Activated naive CD8-positive, alpha-beta T cell treated with anti-CD3 and anti-CD28 coated beads, Interleukin-2, amount 50 U/mL, for 24 hours (primary cell): ENCODE measurements at places on chromosomes 1 and 21.

- no peak for DNase-seq
These were observed 207.2 kb upstream of the NFIA start for GRCh38 chr1:60875138-60875537.

GRCh38 chr1:4344065-4344732 lies 310.2 kb upstream of the AJAP1 start:
- no peak for DNase-seq

DNA sequence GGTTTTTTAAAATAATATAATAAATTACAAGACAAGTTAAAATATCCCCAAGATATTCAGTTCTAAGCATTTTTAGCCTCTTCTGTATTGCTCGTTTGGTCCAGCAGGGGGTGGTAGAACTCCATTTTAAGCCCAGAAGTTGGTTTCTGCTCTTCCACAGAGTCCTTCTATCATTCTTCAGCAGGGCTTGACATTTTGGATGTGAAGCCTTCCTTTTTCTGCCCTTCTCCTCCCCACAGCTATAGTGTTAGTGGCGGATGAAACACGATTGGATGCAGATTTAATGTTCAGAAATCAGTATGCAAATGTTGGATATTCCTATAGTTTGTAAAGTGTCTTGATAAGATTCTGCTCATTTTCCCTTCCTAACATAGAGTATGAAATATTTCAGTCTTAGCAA lies 1.4 kb downstream of the NCAM2 start:
- DNase-seq: peak; percentile 13

DNA sequence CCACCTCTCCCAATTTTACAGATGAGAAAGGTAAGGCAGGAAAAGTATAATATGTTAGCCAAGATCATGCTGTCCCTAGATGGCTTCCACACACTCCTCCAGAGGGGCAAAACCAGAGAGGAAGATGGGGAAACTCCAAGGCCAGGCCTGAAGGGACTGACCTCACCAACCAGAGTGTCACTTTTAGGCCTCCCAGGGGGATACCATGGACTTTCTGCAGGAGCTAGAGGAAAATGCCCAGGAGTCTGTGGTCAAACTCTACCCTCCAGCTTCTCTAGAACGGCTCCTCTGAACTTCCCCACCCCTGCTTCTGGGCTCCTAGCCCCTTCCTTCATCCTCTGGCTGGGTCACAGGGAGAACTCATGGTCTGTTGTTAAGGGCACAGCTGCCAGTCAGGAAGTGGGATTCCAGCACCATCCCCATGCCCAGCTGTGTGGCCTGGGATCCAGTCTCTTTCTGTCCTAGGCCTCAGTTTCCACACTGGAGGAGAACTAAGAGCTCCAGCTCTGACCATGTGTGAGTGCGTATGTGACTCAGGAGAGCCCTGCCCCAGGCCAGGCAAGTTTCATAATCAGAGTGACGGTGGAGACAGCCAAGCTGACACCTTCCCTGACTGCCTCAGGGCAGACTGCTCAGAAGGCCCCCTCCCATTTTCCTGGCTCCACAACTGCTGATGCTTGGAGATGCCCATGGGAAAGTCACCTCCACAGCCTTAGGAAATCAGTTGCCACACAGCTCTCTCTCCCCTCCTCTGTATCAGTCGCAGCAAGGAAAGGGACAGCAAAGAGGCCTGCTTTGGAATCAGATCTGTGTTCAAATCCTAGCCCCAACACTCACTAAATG lies 1.9 kb downstream of the IGSF8 start:
- no peak for DNase-seq

GRCh38 chr21:44067011-44067839 lies 40.0 kb upstream of the PWP2 start:
- no peak for DNase-seq

GRCh38 chr1:51472359-51472758 lies 46.7 kb downstream of the EPS15 start:
- DNase-seq: no peak

- DNase-seq: no peak
These were observed 7.0 kb downstream of the GPA33 start for GRCh38 chr1:167083066-167083665.

- DNase-seq: no peak
These were observed 30.2 kb downstream of the AMY1C start for GRCh38 chr1:103779932-103780331.

DNA sequence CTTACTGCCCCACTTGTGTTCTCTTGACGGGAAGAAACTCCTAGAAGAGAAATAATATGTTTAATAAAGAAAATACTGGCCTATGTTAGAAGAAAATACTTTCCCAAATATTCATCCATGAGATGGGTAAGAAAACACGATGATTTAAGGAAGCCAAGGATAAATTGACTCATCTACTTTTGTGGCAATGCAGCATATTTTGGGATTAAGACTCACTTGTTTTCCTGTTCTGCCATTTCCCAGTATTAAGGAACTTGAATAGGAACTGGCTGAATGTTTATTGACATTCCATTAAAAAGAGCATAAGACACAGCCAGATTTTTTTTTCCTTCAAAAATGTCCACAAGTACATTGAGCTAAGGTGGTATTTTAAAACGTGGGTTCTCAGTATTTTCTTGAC lies 10.9 kb upstream of the ADAMTS5 start:
- no peak for DNase-seq

DNA sequence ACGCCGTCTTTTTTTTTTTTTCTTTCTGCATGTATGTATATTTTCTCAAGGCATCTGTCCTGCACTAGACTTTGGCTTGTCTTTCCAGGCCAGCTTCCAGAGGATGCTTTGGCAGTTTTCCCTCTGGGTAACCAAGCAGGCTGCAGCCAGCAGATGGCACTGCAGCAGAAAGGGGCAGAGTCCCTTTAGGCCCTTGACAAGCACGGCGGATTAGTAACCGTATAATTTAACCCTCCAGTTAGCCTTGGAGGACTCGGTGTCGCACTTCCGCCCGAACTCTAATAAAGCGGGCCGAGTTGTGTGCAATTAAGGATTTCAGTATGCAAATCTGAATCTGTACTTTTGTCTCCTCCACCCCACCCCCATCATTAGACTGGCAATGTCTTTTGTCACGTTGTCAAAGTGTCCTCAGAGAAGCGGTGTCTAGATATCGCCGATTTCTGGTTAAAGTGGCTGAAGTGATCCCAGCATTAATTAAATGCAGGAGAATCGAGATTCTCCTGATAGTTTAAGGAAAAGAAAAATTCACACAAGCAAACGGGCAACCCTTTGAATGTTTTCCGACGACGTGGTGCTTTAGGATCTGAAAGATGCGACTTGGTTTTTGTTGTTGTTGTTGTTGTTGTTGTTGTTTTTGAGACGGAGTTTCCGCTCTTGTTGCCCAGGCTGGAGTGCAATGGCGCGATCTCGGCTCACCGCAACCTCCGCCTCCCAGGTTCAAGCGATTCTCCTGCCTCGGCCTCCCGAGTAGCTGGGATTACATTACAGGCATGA lies 1.1 kb upstream of the TMEM167B start:
- DNase-seq: peak; percentile 51

DNA sequence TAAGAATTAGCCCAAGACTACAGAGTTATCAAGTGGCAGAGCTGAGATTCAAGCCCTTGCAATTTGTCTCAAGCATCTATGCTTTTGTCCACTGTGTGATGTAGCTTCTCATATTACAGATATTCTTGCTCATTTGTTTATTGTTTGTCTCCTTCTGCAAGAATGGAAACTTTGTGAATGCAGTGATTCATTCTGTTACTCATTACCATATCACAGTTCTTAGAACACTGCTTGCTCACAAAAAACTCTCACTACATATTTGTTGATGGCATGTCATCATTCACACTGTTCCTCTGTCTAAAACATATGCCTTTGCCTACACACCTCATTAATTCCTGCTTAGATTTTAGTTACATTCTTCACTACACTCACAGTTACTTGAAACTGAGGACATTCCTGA lies 1198.9 kb downstream of the PLA2G4A start:
- DNase-seq: no peak

GRCh38 chr1:209926045-209926444 lies 12.0 kb upstream of the SYT14 start:
- DNase-seq: no peak

DNA sequence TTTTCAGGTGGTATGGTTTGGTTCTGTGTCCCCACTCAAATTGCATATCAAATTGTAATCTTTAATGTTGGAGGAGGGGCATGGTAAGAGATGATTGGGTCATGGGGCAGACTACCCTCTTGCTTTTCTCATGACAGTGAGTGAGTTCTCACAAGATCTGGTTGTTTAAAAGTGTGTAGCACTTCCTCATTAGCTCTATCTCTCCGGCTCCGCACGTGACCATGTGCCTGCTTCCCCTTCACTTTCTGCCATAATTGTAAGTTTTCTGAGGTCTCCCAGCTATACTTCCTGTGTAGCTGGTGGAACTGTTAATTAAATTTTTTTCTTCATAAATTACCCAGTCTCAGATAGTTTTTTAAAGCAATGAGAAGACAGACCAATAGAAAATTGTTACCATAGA lies 843.2 kb downstream of the AMY1C start:
- no peak for DNase-seq

- no peak for DNase-seq
These were observed 120.6 kb downstream of the NAV1 start for GRCh38 chr1:201659572-201659971.

DNA sequence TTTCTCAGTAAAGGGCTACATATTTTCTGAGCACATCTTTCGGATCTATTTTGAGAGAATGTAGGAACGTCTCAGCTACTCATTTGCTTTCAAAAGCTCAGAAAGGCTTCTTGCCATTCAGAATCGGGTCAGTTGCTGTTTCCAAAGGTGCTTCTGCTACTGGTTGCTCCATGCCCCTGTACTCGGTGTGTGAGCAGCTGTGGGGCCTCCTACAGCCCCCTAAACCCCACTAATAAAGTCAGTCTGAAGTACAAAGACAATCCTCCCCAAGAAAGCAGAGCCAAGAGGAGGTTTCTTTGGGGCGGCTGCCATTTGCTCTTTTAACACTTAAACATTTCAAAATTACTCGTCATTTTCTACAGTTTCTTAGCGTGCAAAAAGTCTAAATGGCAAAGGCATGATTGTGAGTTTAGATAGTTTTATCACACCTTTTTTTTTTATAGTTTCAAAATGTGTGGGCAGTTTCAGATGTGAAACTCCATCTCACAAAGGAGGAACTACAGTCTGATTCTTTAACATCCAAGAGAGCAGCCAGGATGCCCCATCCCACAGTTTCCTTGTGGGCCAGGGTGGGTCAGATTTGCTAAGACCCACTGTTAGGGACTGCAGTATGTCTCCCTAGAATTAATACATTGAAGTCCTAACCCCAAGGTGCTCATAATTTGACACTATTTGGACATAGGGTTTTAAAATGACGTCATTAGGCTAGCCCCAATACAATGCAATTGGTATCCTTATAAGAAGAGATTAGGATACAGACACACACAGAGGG lies 4.1 kb downstream of the RUNX1 start:
- no peak for DNase-seq

DNA sequence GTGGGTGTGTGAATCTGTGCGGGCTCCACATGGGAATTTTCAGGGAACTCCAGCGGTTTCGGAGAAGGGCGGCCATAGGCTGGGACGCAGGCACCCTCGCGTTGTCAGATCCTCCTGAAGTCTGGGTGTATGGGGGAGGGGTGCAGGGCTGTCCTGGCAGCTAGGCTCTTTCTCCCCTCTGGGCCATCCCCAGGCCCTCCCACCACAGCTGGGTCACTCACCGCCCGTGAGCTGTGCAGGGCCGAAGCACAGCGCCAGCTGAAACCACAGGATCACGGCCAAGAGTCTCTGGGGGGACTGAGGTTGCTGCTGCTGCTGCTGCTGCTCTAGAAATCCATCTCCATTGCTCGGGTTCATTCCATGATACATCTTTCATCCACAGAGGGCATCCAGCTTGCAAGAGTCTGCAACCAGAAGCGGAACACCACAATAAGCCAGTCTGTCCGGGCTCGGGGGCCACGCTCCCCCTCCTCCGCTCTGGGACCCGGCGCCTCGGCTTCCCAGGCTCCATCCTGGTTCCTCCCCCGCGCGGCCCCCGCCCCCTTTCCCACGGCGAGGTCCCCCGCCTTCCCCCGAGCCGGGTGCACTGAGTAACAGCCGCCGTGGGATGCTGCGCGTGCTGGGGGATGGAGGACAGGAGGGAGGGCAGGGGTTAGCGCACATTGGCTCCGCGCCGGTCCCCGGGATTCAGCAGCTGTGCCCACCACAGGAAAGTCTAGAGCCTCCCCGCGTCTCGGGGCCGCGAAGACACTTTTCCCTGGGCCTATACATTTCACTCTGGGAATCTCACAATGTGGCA lies 720 bp downstream of the SUSD4 start:
- peak; percentile 33 for DNase-seq

- DNase-seq: no peak
These were observed 806 bp downstream of the DDOST start for GRCh38 chr1:20660363-20660762.

DNA sequence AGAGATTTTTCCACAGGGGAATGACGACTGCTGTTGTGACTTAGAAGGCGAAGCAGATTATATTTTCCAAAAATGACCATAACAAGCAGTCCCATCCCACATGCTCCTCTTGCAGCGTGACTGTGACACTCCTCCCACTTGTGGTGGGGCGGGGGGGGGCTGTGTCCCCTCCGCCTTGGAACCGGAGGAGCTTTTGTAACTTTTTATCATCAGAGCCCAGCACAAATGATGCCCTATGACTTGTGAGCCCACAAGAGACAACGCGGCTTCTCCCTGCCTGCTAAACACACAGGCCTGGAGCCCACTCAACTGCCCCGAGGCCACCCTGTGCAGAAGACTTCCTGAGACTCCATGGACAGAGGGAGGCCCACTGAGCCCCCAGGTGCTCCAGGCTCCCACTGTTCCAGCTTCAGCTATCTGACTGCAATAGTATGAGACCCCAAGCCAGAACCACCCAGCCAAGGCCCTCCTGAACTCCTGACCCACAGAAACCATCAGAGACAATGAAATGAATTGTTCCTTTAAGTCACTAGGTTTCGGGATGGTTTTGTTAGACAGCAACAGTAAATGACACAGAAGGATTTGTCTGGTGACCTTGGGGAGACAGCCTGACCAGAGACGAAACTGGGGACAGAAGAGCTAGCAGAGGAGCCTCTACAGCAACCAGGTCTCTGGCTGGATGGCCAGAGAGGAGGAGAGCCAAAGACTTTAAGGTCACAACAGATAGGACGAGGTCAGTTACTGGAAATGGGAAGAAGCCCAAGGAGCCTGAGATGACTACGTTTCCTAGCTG lies 58.8 kb downstream of the CAPZB start:
- no peak for DNase-seq

DNA sequence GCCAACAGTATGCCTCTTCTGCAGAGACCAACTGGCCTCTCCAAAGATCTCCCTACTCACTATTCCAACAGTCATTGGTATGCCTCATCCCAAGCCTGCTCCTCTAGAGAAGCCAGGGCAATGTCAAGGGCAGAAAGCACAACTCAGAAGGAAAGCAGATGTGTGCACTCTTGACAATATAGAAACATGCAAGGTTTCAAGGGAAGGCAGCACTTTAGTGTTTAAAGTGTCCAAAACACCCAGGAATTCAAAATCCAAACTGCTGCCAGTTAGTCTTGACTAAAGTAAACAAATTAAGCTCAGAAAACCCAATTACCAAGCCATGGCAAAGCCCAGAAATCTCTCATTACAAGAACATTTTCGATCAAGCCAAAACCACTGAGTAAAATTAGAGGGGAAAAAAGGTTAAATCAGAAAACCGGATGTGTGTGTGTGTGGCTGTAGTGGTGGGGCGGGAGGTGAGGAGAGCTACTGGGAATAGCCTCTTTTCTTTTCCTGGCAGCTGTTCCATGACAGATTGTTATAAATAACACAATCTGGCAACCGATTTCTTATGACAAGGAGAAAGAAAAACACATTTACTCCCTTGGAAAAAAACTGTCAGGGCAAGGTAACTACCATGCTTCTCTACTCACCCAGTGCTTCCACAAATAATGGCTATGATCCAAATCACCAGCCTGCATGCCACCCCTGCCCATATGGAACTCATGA lies 39.2 kb downstream of the EIF2B3 start:
- no peak for DNase-seq
